ENCODE measurements at places on chromosomes 5 and 9.

GRCh38 chr9:127232833-127233549, 31.6 kb upstream of the GARNL3 start:
- no peak for DNase-seq

DNA sequence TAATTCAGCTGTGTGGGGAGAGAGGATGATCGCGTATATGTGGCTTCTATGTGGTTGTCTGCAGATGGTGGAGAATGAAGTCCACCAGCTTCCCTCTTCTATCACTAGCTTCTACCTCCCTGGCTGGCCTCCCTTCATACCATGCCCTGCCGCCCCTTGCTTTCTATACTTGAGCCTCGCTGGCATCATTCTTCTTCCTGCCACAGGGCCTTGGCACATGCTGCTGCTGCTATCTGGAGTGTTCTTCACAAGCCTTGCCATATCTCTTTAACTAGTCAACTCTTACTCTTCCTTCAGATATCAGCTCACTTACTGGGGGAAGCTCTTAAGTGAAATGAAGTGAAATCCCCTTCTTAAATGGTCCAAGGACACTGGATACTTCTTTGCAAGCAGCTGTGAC, 100.4 kb downstream of the FGF1 start:
- no peak for DNase-seq

- DNase-seq, result no peak
These were observed 49.9 kb downstream of the JMY start for GRCh38 chr5:79285833-79286232.

GRCh38 chr5:148685520-148686134, 31.3 kb upstream of the HTR4 start:
- no peak for DNase-seq

DNA sequence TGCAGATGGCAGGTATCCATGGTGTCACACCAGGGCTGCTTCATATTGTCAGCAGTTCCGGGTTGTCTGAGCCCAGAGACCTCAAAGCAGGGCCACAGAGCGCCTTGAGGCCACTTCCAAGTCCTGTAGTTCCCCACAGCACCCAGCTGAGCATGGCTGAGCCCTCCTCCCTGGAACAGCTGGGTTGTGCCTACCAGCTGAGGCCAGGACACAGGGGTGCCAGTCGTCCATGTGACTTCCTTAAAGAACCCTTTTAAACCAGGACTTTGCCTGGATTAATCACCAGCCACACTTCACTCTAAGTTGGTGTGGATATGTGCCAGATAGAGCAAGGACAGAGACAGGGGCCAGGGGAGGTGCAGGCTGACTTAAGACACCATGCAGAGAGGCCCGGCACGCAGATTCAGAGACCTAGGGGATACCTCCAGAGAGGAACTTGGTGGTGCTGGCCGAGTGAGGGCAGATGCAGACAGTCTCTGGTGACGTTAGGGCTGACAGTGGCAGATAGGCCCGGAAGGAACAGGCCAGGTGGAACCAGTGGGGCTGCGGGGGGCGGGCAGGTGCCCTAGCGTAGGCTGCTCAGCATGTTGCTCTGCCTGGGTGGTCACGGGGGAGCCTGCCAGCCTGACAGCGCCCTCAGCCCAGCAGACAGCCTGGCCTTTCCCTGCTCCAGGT, 142.7 kb downstream of the CACNA1B start:
- DNase-seq, result no peak

DNA sequence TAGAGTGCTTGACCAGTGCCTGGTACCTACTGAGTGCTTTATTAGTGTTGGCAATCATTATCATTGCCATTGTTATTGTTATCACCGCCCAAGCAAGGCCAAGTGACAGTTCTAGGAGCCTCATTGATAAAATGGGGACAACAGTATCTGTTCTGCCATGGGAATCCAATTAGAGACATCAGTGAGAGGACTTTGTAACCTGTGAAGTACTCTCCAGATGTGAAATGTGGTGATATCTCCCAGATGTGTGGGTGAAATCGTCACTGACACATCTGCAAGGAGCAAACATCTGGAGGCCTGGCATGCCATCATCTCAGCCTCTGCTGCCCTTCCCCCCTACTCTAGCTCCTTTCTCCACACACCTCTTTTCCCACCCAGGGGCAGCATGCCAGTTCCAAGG, 260.8 kb downstream of the PAPPA start:
- no peak for DNase-seq

GRCh38 chr5:56329652-56330051, 96.5 kb upstream of the ANKRD55 start:
- DNase-seq, result no peak

- DNase-seq, result no peak
These were observed 32.9 kb downstream of the NDST1 start for GRCh38 chr5:150540615-150541396.

GRCh38 chr5:75058986-75059535, 6.7 kb upstream of the GCNT4 start:
- no peak for DNase-seq

DNA sequence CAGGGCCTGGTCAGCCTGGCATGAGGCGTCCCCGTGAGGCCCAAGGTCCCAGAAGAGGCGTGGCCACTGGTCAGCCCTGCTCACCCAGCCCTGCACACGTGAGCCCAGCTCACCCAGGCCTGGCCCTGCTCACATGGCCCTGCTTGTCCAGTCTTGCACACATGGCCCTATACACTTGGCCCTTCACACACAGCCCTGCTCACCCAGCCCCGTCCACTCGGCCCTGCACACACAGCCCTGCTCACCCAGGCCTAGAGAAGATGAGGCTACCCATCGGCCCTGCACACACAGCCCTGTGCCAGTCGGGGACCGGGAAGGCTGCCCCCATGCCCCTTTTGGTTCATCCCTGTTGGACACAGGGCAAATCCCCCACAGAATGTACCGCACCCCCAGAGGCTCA, 28.4 kb downstream of the ZDHHC11B start:
- no peak for DNase-seq

DNA sequence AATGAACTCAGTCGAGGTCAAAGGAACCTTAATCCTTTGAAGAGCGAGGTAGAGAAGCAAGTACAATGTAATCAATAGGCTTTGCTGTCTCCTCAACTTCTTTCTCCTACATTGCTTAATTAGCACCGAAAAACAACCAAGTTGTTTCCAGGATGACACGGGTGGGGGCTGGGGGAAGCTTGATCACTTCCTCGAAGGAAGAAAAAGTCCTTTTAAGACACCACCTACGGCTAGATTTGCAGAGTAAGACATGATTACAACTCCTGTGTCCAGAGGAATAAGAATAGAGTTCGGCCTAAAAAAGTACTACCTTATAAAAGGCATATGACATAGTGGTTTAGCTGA, 811 bp upstream of the ARRDC3 start:
- peak; percentile 24 for DNase-seq

DNA sequence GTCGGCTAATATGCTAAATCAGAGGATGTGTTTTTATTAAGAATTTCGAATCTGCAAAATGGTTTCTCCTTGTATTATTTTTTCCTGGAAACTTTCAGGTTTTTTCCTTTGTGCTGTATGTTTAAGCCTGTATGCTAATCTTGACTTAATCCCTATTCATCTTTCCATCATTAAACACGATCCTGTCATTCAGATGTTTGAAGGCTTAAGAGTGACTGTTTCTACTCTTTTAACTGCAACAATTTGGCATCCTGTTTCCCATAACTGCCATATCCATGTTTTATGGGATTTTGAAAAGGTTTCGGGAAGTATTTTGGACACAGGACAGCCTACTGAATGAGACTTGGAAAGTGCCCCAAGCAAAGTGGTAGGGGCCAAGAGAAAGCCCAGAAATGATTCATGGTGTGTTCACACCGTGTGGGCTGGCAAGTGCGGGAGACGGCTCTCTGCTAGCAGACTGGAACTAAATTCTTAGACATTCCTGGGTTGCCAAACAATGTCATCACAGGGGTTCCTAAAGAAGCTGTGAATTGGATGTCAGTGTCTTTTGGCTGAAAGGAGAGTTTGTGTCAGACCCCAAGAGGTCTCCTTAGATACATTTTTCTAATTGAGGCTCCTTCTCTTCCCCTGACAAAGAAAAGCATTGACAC, 125.4 kb upstream of the ADAMTS16 start:
- no peak for DNase-seq

DNA sequence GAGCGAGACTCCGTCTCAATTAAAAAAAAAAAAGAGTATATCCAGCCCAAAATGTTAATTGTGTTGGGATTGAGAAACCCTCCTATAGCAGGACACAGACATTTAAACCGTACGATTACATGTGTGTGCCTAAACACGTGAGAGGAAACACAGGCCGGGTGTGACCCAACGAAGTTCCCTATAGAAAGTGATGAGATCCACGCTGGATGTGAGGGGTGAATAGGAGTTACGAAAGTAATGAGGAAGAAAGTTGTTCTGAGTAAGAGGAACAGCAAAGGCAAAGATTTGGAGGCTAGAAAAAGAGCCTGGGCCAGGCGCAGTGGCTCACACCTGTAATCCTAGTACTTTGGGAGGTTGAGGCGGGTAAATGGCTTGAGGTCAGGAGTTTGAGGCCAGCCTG, 13.6 kb downstream of the NAIF1 start:
- DNase-seq, result no peak

GRCh38 chr5:9713356-9713755, 83.2 kb upstream of the TAS2R1 start:
- no peak for DNase-seq

GRCh38 chr9:87211669-87212068, 264.4 kb upstream of the GAS1 start:
- no peak for DNase-seq

DNA sequence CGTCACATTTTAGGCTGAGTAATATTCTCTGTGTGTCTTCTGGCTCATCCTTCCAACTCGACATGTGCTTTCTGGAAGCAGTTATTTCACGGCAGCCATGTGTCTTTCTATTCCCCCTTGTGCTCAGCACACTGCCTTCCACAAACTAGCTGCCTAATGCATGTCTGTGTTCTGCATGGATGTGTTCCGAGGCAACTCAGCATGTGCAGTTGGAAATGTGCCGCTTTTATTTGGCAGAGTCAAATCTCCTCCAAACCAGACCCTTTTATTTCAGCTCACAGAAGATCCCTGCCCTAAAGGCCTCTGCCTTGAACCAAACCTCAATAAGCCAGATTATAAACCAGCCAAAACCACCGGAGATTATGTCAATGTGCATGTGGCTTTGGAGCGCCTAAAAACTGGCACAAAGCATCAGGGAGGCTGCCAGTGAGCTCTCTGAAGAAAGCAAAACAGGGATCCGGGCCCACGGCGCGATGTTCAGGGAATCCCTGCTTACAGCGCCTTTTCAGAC, 360.2 kb downstream of the DEPDC1B start:
- DNase-seq, result no peak

GRCh38 chr5:147360816-147361215, 126.0 kb downstream of the STK32A start:
- DNase-seq, result no peak

- DNase-seq, result peak; percentile 46
These were observed 14.6 kb upstream of the TNIP1 start for GRCh38 chr5:151095341-151096000.

GRCh38 chr5:122921826-122922225, 76.4 kb downstream of the SNX24 start:
- DNase-seq, result no peak

DNA sequence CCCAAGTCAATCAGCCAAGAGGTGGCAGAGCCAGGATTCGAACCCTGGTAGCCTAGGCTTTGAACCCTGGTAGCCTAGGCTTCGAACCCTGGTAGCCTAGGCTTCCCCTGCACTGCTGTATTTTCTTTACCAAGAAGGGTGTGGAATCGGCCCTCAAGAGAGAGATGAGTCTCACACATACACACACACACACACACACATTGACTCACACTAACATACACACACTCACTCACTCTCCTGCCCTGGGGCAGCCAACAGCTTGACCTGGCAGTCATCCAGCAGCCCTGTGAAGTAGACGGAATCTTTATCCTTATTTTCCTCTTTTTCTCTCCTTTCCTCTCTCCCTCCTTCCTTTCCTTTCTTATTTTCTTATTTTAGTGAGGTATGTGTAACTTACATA, 55.4 kb upstream of the RPL26L1 start:
- DNase-seq, result no peak

DNA sequence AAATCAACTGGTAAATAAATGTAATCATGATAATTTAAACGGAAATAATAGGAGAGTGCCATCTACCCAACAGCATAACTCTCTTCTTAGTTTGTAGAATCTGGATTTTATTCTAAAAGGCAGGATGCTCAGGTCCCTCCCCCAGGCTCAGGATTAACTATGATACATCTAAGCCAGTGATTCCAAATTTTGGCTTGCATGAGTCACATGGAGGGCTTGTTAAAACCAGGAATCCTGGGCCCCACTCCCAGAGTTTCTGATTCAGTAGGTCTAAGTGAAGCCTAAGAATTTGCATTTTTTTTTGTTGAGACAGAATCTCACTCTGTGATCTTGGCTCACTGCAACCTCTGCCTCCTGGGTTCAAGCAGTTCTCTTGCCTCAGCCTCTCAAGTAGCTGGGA, 62.3 kb upstream of the ZFR start:
- DNase-seq, result no peak

DNA sequence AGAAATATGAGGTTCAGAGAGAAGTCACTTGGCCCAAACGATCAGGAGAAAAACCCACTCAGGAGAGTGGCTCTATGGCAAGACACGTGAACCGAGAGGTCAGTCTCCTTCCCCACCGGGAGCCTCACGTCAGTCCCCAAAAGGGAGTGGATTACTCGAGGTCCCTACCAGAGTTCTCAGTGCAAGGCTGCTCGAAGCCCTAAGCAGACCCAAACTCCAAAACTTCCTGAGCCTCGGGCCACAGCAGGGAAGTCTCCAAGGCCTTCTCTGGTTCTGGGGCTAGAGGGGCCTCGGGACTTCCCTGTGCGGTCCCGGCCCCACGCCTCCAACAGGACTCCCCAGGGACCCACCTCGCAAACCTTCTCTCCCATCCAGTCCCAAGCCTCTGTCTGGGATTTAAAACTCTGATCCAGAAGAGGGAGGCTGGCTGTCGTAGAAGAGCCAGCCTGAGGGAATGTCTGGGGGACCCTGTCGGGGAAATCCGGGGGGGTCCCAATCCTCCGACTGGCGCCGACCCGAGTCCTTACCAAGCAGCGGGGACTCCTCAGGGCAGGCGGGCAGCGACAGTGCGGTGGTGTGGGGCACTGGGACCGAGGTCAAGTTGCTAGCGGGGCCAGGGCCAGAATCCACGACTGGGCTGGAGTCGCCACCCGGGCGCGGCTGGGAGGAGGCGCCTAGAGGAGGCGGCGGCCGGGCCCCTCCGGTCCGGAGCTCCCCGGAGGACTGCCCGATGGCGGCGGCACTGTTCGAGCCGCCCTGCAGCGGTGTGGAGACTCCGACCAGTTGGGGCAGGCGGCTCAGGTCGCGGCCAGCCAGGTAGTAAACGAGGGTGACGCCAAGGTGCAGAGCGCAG, 679 bp downstream of the B4GALT1 start:
- DNase-seq, result no peak

DNA sequence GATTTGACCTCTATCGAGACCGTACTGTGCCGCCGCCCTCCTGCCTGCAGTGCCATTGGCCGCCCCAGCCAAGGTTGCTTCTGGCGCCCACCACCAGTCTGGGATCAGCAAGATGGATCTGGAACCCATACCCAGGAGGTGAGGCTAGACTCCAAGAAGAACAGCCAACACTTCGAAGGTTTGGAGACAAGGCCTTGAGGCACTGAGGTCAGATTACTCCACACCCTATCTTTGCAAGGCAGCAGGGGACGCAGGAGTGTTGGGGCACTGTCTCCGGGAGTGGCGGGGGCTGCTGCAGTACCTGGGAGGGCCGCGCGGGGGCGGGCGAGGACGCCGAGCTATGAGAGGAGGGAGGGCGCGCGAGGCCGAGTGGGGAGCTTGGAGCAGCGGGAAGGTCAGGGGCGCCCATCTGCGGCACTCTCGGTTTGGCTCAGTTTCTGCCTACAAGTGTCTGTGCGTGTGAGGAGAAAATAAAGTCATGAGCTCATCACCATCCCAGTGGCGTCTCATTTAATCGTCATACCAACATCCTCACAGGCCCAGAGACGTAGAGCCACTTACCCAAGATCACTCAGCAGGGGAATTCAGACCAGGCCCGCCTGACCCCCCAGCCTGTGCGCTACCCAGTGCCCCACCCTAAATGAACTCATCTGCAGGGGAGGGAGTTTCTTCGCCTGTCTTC, 20.5 kb upstream of the PSD2 start:
- DNase-seq, result no peak
